ENCODE measurements at places on chromosomes 3 and 15. TPM values are rescaled to one million over a fixed set of nuclear protein-coding genes. Genes with fewer than 3 reads are reported as not detected.
A peak's percentile ranks its signal among the peaks of the same experiment; 100 is the strongest.

DNA sequence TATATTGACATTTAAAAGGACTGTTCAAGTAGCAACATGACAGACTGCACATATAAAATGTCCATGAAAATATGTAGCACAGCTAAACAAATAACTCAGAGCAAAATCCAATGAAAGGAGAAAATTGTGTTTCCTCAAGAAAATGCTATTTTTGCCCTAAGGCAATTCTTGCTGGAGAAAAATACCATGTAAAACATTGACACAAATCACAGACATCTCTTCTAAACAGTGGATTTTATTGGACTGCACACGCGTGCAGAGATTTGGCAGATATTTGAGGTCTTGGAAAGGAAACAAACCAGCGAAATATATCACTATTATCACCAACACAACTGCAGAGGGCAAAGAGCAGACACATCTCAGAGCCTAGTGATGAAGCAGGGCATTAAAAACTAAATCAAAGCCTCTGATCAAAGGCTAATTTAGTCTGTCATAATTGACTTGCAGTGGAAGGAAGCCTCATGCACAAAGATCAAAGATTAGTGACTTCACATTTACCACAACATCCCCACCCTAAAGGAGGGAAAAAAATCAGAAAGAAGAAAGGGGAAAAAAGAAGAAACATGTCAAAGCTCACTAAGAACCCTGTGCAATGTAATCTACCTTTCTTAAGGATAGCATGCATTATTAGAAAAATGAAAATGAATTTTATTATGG, 52.4 kb downstream of the CHL1 start:
- H3K4me3 ChIP-seq: no peak overlapping the region
- H3K4me1 ChIP-seq: no peaks in the 10 kb centered on the region
- no peaks in the 10 kb centered on the region for H3K36me3 ChIP-seq
- no peaks in the 10 kb centered on the region for H3K27me3 ChIP-seq

DNA sequence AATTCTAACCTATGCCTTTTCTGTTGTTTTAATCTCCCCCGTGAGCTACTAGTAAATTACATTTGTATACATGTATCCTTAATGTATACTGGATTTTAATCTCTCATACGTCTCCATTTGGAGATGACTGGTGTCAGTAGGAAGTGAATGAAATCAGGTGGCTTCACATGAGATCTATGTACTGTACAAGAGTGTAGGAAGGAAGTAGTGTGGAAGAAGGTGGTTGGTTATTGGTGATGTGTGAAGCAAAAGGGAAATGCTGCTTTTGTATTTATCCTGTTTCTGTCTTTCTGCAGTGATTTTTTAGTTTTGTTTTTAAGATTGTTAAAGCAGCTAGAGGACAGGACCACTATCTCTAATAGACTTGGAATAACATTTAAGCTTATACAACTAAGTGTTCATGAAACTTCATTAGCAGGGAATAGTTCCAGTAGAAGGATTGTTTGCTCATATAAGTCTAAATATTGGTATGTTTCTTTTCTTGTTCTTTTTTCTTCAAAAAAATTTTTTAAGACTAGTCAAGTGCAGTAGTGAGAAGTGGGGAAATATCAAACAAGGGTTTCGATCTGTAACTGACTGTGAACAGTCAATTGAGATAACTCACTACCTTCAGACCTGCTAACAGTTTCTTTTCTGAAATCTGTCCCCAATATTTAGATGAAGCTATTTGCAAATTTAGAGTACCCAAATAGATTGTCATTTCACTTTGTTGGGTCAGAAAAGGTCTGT, 15.3 kb downstream of the SNX1 start:
- H3K27me3 ChIP-seq: no peaks in the 10 kb centered on the region
- H3K4me1 ChIP-seq: peaks cover 3% of the 10 kb centered on the region
- H3K4me3 ChIP-seq: no peak overlapping the region
- DNase-seq: no peak
- peaks cover 33% of the 10 kb centered on the region for H3K36me3 ChIP-seq

GRCh38 chr15:45635191-45635638, 386 bp downstream of the SQOR start:
- no peak overlapping the region for H3K27ac ChIP-seq
- no peak for DNase-seq
- H3K36me3 ChIP-seq: no peaks in the 10 kb centered on the region
- H3K4me1 ChIP-seq: no peaks in the 10 kb centered on the region

GRCh38 chr3:153247331-153248330, 85.6 kb downstream of the RAP2B start:
- H3K4me1 ChIP-seq: no peaks in the 10 kb centered on the region
- no peaks in the 10 kb centered on the region for H3K27me3 ChIP-seq
- H3K36me3 ChIP-seq: no peaks in the 10 kb centered on the region

- DNase-seq: no peak
- no peak overlapping the region for H3K27ac ChIP-seq
- peaks cover 19% of the 10 kb centered on the region for H3K4me1 ChIP-seq
- H3K27me3 ChIP-seq: no peaks in the 10 kb centered on the region
These were observed 17.8 kb downstream of the FLNB start for GRCh38 chr3:58025837-58026569.

DNA sequence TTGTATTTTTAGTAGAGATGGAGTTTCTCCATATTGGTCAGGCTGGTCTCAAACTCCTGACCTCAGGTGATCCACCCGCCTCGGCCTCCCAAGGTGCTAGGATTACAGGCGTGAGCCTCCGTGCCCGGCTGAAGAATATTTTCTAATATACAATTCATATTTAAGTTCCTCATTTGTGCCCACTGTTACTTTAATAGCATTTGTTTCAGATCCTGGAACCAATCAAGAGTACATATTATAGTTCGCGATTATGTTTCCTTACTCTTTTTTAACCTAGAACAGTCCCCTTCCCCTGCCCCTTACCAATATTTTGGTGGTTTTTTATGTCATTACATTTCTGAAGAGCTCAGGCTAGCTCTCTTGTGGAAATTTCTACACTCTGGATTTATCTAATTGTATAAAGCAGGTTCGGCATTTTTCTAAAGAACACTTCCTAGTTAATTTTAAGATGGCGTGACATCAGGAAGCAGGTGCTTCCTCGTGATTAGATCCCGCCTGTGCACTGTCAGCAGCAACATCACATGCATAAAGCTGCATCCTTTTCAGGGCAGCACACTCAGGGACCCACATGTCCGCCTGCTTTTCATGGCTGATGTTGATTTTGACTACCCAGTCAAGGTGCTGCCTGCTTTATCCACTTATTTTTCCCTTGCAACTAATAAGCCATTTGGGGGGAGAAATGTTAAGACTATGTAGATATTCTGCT, 88.7 kb upstream of the EPHB3 start:
- H3K27me3 ChIP-seq: peaks cover 4% of the 10 kb centered on the region
- no peak overlapping the region for H3K4me3 ChIP-seq
- peak; percentile 22 for DNase-seq
- H3K27ac ChIP-seq: no peak overlapping the region
- H3K36me3 ChIP-seq: no peaks in the 10 kb centered on the region

Gene GOLGA8J
- total RNA-seq: not detected

Gene CCDC12
- total RNA-seq: 39.3 TPM

Gene RTP1
- 1.4 TPM for total RNA-seq

Gene ARRDC4
- 2.1 TPM for total RNA-seq

Gene P2RY13
- not detected for total RNA-seq

Gene ALG1L2
- 5.6 TPM for total RNA-seq

All from endodermal cell (in vitro differentiated cells).